Activated CD8-positive, alpha-beta T cell treated with anti-CD3 and anti-CD28 coated beads, Interleukin-2, amount 10 ng/mL, durations not matched to agents 7 days and 5 days (primary cell): ENCODE measurements at places on chromosomes 4 and X. TPM values are rescaled to one million over a fixed set of nuclear protein-coding genes. Genes with fewer than 3 reads are reported as not detected.

GLOD5 gene
- total RNA-seq: not detected

PLAC1 gene
- total RNA-seq: not detected

DNA sequence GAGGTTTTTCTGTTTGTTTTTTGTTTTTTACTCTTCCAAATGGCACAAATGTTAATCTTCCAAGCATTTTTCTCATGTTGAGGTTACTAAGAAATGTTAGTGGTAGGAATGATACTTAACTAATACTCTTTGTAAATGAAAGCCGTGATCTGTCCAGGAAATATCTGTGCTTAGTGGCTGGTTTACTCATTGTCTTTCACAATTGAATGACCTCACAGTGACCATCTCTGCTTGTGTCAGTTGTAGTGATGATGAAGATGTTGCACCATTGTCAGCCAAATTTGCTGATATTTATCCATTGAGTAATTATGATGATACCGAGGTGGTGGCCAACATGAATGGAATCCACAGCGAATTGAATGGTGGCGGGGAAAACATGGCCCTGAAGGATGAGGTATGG is 93.5 kb downstream of the TNIP2 start:
- no peak overlapping the region for H3K27ac ChIP-seq
- H3K27me3 ChIP-seq: no peaks in the 10 kb centered on the region
- peaks cover 60% of the 10 kb centered on the region for H3K36me3 ChIP-seq
- no peak overlapping the region for H3K4me3 ChIP-seq

DNA sequence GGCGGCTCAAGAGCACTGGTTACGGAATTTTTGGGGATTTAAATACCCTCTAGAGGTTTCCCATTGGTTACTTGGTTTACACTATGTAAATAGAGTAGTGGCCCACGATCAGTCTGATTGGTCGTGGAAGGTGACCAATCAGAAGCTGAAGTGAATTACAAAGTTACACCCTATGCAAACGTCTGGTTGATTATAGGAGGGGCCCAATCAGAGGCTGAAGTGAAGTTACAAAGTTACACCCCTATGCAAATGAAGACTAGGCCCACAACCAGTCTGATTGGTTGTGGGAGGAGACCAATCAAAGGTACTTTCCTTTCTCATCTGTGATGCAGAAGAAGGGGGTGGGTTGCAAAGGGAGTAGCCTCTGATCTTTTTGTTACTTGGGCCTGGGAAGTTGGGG is 45.1 kb upstream of the HSD17B10 start:
- H3K4me1 ChIP-seq: peaks cover 2% of the 10 kb centered on the region
- no peak for DNase-seq
- no peak overlapping the region for H3K27ac ChIP-seq
- no peak overlapping the region for H3K4me3 ChIP-seq

TACC3 gene
- 284 TPM for total RNA-seq

GRCh38 chr4:109655396-109655795 is 47.8 kb downstream of the CASP6 start:
- no peaks in the 10 kb centered on the region for H3K27me3 ChIP-seq
- peaks cover 38% of the 10 kb centered on the region for H3K36me3 ChIP-seq
- DNase-seq: no peak

TEC gene
- 2.7 TPM for total RNA-seq

RIBC1 gene
- total RNA-seq: 1.1 TPM
